ENCODE measurements at places on chromosomes 3 and 15.

- no peak for DNase-seq
Observed at GRCh38 chr15:80550219-80550907, 144.7 kb upstream of the ABHD17C start.

DNA sequence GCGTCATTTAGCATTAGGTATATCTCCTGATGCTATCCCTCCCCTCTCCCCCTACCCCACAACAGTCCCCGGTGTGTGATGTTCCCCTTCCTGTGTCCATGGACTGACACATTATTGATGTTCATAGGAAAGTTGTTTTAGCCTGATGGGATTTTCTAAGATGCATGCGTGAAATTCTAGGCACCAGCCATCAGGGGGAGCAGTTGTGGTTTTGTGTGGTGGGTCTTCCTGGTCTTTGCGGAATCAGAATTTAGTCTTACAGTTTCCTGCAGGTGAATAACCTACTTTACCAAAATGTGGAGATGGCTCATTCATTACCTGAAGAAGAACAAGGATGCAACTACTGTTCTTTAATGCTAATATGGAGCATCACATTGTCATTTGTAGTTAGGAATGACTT, 455.0 kb upstream of the THBS1 start:
- DNase-seq: no peak

- no peak for DNase-seq
Observed at GRCh38 chr3:51773529-51774056, 5.4 kb downstream of the IQCF6 start.

- DNase-seq: no peak
Observed at GRCh38 chr3:109178708-109179107, 42.2 kb downstream of the C3orf85 start.

GRCh38 chr3:72247645-72248388, 462.9 kb upstream of the PROK2 start:
- no peak for DNase-seq

- no peak for DNase-seq
Observed at GRCh38 chr3:99352811-99353210, 285.6 kb upstream of the COL8A1 start.

Measured in SIG-M5 (cell line).